GM03348 (cell line): ENCODE measurements at places on chromosomes 13 and 19.

- no peak for DNase-seq
Observed at GRCh38 chr13:95623141-95623540, 21.4 kb downstream of the DZIP1 start.

DNA sequence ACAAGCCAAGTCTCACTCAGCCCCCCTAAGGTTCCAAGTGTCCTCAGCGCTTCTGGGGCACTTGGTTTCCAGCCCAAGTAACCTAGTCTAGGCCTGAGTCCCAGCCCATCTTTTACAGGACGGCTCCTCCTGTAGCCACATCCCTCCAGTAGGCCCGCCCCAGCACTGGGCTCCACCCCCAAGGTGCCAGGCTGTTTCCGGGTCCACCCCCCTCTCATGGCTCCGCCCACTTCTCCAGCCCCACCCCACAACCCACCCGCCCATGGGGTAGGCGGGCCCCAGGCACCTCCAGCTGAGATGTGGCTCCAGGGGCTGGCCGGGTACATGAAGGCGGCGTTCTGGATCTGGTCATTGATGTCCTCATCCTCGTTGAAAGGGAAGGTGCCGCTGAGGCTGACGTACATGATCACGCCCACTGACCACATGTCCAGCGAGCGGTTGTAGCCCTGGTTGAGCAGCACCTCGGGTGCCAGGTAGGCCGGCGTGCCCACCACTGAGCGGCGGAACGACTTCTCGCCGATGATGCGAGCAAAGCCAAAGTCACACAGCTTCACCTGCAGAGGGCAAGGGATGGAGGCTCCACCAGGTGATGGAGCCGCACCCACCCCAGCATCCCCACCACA, 17.2 kb upstream of the DACT3 start:
- peak; percentile 45 for DNase-seq

DNA sequence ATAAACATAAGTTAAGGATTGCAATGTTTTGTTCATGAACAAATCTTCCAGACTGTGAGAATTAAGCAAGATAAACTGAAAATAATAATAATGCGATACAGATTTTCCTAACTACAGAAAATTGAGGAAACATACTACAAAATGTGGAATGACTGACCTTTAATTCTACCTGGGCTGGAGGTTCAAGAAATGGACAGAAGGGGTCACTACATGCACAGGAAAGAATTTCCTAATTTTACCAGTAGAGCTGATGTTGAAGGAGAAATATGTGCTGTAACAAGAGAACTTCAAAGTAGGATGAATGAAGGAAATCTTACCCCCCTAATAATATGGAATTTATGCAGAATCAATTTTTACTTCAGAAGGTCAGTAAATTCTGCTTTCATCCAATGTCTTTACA, 62.3 kb downstream of the ZNF627 start:
- DNase-seq: peak; percentile 42

DNA sequence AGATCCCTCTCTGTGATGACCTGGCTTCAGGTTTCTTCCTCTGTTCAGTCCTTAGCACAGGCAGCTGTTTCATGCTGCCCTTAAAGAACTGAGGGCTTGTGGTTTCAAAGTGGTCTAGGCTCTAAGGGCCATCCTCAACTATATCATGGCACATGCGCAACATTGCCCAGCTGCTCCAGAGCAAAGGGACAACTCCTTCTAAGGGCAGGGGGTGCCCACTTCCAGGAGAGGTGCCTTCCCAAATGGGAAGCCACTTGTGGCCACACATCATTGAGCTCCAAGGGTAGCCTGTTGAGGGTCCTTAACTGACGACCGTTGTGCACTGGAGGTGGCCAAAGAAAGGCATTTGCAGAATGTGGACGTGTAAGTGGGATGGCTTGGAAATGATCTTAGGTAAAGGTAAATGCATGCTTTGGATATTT, 7.3 kb downstream of the GPR183 start:
- no peak for DNase-seq

GRCh38 chr13:40287428-40287827, 379.0 kb downstream of the FOXO1 start:
- no peak for DNase-seq

GRCh38 chr19:45881909-45882528, 3.9 kb downstream of the IRF2BP1 start:
- no peak for DNase-seq

GRCh38 chr13:67273001-67273400, 42.9 kb upstream of the PCDH9 start:
- peak; percentile 55 for DNase-seq

GRCh38 chr19:38569368-38569983, 48.3 kb downstream of the MAP4K1 start:
- DNase-seq: no peak

DNA sequence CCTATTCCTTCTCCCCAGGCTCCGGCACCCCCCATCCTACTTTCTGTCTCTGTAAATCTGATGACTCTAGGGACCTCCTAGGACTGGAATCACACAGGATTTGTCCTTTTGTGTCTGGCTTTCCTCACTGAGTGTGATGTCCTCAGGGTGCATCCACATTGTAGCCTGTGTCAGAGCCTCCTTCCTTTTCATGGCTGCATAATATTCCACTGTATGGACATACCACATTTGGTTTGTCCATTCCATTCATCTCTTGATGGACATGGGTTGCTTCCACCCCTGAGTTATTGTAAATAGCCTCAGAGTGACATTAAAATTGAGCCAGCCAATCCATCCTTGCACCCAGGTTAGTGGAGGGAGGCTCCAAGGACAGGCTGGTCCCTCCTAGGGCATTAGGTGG, 22.8 kb upstream of the NMRK2 start:
- DNase-seq: no peak

DNA sequence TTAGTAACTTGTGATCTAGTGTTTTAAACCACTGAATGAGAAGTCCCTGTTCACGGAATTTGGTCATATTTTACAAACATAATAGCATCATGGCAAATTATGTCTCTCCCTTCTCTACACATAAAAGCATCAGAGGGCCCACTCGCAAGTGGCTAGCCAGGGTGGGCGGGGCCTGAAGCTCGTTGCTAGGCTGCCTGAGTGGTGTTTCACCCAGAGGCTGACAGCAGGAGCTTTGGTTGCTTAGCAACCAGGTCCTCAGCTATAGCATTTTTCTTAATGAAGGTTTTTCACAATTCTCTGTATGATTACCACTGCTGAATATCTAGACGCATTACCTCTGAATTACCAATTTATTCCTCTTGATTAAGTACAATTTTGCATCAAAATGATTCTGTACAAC, 126.5 kb downstream of the NALCN start:
- DNase-seq: peak; percentile 18

DNA sequence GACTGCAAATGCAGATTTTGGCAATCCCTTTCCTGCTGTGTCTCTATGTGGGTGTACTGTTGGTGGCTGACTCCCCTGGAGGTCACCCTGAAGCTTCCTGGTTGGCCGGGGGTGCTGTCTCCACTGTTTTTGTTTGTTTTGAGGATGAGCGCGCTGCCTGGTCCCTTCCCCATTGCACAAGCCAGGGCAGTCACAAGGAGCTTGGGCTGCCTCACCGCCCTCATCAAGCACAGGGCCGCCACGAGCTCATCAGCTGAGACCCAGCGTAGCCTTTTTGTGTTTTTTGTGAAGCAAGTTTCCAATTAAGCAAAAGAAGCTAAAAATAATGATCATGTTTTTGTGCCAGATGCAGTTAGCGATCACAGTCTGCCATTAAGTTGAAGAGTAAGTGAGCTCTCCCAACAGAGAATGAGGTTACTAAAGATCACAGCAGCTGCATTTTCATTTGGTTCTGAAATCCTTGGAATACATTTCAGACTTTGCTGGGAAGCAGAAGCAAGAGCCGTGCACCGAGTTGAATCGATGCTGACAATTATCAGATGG, 57.8 kb downstream of the GGACT start:
- no peak for DNase-seq

GRCh38 chr13:26813321-26813979, 52.9 kb upstream of the GPR12 start:
- no peak for DNase-seq

DNA sequence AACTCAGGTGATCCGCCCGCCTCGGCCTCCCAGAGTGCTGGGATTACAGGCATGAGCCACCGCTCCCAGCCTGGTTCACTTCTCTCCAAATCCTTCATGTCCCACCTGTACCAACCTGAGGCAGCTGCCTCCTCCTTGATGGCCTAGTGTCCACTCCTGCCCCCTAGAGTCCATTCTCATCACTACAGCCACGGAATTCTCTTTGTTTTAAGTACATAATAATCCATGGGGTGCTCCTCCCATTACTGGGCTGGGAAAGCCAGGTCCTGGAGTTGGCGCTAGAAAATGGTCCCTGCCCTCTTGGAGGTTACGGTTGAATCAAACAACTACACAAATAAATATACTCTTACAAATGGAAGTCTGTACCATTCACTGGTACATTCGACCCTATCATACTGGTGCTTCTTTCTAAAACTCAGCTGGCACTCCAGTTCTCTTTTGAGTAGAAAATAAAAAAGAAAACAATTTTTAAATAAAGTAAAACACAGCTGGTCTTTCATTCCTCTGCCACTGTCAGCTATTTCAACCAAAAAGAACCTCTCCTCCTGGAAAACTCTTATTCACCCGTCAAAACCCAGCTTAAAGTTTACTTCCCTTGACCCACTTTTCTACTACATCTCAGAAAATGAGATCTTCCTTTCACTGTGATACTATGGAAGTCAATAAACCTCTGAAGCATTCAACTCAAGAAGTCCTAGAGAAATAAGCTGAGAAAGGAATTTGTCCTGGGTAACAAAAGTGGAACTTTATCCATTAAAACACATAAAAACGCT, 22.4 kb upstream of the ARHGEF18 start:
- no peak for DNase-seq

DNA sequence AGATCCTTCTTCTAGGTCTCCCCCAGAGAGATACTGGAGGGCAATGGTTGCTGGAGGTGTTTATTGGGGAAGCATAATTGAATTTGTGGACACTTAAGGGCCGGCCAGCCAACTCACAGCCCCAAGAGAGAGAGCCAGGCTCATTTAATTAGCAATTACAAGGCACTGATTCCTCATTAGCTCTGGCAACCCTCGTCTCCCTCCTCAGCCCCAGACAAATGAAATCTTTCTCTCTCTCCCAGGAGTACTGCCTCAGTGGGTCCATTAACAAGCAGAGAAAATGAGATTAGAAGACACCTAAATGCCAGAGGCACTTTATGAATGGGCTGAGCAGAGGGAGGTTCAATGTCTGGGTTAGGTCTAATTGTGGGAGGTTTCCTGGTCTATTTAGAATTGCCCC, 19.0 kb upstream of the FEM1A start:
- DNase-seq: no peak

- DNase-seq: no peak
Observed at GRCh38 chr13:110913322-110914080, 1.4 kb downstream of the ANKRD10 start.

DNA sequence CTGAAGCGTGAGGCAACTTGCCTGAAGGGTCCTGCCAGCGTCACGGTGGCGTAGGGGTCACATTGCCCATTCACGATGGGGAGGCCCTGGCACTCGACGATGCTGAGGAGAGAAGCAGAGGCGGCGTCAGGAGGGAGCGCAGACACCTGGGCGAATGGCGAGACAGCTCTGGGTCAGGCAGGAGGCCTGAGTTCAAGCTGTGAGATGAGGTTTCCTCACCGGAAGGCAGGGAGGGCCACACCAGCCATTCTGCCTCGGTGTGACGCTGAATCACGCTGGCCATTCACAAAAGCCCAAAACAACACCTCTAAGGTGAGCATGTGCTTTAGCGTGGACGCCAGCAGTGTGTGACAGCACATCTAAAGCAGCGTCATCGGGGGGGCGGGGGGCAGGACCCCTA, 54.0 kb upstream of the C13orf46 start:
- DNase-seq: no peak

DNA sequence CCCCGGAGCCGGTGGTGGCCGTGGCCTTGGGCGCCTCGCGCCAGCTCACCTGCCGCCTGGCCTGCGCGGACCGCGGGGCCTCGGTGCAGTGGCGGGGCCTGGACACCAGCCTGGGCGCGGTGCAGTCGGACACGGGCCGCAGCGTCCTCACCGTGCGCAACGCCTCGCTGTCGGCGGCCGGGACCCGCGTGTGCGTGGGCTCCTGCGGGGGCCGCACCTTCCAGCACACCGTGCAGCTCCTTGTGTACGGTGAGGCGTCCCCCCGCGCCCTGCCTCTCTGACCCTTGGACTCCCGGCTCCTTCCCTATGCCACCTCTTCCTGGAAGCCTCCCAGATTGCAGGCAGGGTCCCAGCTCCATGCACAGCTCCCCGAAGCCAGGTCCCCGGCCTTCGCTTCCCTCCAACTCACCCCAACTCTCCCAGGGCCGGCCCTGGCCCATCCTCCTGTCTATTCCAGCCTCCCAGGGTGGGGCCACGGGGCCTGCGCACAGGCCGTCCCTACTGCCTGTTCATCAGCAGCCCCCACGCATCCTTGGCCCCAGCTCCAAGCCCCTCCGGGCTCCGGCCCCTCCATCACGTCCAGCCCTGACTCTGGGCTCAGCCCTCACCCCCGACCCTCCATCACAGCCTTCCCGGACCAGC, 1.7 kb downstream of the MADCAM1 start:
- no peak for DNase-seq

GRCh38 chr13:109704771-109705635, 81.4 kb downstream of the IRS2 start:
- DNase-seq: no peak

GRCh38 chr13:51719394-51719793, 84.6 kb downstream of the DHRS12 start:
- no peak for DNase-seq

- no peak for DNase-seq
Observed at GRCh38 chr19:38944981-38945506, 14.3 kb downstream of the MRPS12 start.

- DNase-seq: peak; percentile 61
Observed at GRCh38 chr19:17294051-17294891, 9.0 kb downstream of the ABHD8 start.

DNA sequence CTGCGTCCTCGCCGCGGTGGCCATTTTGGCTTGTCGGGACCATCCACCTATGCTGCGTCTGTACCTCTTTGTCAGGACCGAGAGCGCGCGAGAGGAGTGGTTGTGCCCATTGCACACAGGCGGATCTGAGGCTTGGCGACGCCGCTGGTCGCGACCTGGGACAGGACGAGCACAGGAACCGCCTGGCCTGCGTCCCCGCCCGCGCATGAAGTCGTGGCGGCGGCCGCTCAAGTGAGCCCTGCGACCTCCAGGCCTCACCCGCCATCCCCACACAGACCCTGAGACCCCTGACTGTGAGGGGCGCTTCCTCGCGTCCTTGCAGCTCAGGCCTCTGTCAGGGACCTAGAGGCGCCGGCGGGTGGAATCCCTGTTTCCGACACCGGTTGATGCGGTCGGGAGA, 16.8 kb downstream of the ZNF586 start:
- no peak for DNase-seq

- no peak for DNase-seq
Observed at GRCh38 chr19:18385359-18385674, 641 bp upstream of the GDF15 start.
